ENCODE measurements at places on chromosomes 13 and 19.

GRCh38 chr19:38662537-38663155, 15.2 kb downstream of the ACTN4 start:
- no peak for DNase-seq

GRCh38 chr13:30194906-30195305, 112.4 kb downstream of the KATNAL1 start:
- no peak for DNase-seq

GRCh38 chr19:29302002-29302928, 89.3 kb upstream of the UQCRFS1 start:
- DNase-seq: no peak

DNA sequence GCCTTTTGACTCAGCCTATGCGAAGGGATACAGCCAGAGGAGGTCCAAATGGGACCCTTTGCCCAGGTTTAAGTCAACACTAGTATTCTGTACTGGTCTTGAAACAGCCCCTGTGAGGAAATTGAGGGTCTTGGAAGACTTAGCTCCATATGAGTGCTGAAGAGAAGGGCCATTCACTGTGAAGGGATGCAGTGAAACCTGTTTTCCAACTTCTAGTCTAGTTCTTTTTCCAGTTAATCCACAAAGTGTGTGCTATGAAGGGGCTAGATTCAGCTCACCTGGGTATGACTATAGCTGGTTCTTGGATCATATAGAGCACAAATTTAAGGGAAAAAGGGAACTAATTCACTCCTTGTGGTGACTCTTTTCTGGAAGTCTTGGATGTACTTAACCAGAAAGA, 4.0 kb downstream of the ZBTB32 start:
- DNase-seq: no peak

GRCh38 chr19:32750441-32751055, 31.0 kb downstream of the TDRD12 start:
- no peak for DNase-seq

DNA sequence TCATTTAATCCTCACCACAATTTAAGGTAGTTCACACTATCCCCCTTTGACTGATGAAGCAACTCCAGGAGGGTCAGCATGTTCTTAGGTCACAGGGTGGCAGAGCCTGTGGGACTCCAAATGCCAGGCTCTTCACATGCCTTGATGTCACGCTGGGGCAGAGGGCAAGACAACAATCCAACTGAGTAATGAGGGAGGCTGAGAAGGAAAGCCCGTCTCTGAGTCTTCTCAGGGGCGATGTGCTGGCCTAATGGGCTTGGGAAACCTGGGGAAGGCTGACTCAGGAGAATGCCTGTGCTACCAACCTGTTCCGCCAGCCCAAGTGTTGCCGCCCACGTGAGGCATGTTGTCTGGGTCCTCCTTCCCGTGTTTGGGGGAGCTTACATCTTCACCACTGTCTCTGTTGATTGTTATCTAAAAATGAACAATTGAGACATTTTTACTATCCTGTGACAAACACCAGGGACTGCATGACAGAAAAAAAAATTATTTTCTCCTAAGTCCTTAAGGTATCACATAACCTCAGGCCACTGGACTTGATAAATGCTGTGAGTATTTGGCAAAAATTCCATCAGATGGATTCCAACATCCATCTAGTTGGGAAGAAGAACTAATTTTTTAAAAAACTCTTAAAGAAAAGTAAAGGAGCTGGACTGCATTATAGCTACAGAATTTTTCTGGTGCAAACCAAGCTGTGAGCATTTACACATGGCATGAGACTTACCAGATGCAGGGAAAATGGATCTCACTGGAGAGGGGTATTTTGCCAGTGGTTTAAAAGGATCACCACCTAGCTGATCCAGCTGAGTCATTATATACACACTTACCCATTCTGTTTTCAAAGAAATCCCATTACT, 157.5 kb downstream of the RGCC start:
- DNase-seq: no peak

DNA sequence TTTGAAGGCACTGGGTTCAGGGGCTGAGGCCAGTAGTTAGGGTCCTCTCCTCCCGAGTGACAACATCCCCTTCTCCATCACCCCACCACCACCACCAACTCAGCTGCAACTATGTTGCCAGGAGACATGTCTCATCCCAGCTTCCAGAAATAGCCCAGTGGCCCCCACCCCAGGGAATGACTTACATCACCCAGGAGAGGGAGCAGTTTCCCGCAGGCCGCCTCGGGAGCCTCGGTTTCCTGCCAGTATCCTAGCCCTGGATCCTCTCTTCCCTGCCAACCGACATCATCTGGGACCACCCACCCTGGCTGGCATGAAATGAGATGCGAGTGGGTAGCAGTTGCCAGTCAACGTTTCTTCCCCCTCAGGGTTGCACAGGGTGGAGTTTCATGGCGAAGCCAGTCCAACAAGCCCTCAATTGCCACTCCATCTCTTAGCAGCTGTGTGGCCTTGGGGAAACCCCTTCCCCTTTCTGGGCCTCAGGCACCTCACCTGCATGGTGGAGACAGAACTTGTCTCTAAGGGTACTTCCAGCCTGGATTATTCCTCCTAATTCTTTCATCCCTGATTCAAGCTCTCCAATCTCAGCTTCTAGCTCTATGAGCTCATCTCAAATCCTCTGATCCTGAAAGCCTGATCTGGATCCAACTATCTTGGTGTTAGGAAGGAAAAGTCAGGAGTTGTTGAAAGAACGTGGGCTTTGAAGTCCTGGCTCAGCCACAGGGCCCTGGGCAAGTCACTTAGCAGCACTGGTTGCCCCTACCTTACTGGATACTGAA, 3.9 kb upstream of the GSK3A start:
- DNase-seq: no peak

- DNase-seq: no peak
These were observed 6.8 kb upstream of the DPRX start for GRCh38 chr19:53624771-53625545.

GRCh38 chr13:113644800-113645199, 13.2 kb downstream of the ATP4B start:
- no peak for DNase-seq

GRCh38 chr19:8196271-8196927, 12.8 kb upstream of the CERS4 start:
- DNase-seq: no peak

DNA sequence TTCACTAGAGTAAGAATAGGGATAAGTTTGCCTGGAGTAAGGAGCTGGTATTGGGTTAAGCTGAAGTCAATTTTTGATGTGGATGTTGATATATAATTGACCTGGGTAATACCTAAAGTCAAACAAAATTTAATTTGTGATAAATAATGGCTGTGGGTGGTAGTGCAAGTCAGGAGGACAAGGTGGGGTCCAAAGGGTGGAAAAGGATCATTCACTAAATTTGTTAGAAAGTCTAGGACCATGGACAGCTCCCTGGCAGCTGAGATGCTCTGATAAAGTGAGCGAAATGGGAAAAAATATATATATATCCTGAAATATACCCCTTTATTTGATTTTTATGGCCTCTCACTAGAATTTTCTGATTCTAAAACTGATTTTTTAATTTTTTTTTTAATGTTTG, 463.5 kb downstream of the GPC6 start:
- DNase-seq: no peak

DNA sequence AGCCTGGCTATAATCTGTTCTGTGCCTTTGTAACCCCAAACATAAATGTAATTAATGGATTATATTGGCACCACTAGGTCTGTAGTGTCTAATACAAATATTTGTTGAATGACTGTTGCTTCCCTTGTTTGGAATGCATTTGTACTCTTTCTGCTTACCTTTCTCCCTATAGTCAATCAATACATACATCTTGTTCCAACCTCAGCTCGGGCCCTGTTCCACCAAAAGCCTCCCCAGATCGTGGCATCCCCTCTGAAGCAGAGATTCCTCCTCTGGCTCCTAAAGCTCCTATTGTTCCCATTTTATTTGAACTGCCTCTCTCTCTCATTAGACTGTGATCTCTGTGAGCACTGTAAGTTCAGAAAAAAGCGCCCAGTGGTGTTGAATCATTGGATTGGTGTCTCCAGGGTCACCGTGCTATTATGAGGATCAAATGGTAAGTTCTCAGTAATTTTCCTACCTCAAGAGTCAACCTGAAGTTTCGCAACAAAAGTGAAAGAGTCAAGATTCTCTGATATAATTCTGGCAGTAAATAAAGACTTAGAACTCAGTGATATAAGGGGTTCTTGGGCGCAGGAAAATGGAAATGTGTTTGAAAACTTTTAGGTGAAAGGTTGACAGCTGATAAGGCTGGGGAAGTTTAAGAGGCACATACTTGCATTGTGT, 151.5 kb downstream of the KLF5 start:
- DNase-seq: no peak

DNA sequence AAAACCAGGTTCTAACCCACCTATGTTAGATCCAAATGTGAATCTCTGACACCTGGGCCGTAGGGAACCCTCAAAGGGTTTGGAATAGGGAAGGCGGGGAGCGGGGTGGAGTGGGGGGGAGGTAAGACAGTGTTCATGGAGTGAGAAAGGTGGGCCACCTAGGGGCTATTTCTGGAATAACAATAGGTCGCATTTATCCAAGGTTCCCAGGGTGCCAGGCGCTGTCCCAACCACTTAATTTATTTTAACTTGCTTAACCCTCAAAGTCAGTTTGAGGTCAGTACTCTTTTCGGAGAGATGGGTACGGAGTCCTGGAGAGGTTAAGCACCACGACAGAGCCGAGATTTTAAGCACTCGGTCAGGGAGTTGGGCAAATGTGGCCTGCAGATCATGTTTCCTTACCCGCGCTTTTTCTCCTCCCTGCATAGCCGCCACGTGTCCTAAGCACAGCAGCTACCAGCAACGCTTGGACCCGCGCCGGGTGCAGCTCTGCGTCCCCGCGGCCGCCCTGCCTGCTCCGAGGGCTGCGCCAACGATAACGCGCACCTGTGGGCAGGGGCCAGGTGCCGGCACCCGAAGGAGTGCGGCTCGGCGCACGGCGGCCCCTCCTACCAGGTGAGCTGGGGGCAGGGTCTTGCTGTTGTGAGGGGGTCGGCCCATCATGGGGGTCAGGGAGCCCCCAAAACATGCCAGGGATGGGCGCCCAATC, 25.0 kb upstream of the FXYD3 start:
- DNase-seq: no peak

DNA sequence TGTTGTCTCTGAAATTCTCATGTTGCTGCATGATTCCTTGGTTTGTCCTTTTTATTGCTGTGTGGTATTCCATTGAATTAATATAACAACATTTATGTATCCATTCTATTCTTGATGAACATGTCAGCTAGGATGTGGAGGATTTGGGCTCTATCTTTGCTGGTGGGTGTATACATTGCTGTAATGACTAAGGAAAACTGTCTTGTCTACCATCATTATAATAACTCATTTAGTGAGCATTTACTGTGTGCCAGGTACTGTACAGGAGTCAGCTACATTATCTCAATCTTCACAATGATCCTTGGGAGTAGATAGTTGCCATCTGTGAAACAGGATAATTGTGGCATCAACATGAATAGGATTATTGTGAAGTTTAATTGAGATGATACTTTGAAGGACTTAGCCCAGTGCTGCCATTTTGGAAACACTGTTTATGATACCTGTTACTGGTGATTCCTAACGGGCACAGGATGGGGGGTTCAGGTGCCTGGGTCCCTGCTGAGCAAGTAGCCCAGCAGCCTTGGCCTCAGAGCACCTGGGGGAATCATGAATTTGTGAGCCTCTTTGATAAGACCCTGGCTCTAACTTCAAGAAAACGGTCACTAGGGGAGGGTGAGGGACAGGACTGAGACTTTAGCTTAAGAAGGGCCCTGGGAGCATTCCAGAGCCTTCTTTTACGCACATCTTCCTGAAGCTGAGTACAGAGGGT, 1.8 kb upstream of the CCNE1 start:
- DNase-seq: no peak

GRCh38 chr19:19610376-19611202, 7.9 kb downstream of the PBX4 start:
- no peak for DNase-seq

GRCh38 chr13:61700620-61701019, 285.0 kb upstream of the PCDH20 start:
- DNase-seq: no peak

DNA sequence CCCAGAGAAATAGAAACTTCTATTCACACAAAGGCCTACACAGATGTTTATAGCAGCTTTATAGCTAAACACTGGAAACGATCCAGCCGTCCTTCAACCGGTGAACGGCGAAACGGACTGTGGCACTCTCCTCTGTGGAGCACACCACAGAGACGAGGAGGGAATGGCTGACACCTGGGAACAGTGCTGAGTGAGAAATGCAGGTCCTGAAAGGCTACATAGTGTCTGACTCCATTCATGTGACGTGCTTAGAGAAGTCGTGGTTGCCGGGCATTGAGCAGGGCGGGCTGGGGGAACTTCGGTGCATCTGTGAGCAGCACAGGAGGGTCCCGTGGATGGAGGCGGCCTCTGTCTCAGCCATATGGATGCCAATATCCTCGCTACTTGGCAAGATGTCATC, 3.1 kb upstream of the GRK1 start:
- DNase-seq: no peak

DNA sequence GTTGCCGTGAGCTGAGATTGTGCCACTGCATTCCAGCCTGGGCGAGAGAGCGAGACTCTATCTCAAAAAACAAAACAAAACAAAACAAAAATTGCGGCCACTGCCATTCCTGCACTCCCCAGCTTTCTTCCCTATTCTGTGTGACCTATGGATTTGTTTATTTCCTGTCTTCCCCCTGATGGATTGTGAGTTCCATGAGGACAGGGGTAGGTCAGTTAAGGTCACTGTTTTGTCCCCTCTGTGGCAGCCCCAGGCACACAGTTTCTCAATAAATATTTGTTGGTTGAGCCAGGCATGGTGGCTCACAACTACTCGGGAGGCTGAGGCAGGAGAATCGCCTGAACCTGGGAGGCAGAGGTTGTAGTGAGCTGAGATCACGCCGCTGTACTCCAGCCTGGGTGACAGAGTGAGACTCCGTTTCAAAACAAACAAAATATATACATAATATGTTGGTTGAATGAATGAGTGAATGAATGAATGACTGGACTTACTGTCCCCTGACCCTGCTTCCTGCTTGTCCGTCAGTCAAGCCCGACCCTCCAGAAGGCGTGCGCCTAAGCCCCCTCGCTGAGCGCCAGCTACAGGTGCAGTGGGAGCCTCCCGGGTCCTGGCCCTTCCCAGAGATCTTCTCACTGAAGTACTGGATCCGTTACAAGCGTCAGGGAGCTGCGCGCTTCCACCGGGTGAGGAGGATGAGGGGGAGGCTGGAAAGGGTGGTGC, 5.0 kb downstream of the EBI3 start:
- no peak for DNase-seq

- no peak for DNase-seq
These were observed 11.2 kb upstream of the IL4I1 start for GRCh38 chr19:49907745-49908446.

Data from activated T-helper 9 cell treated with anti-CD3 and anti-CD28 coated beads, Interleukin-2, amount 50 U/mL, for 16 hours (primary cell).